Stimulated activated CD4-positive, alpha-beta T cell treated with anti-CD3 and anti-CD28 coated beads, Interleukin-15, amount 100 ng/mL, for 1 hour (primary cell): ENCODE measurements at places on chromosomes 16 and 17.

DNA sequence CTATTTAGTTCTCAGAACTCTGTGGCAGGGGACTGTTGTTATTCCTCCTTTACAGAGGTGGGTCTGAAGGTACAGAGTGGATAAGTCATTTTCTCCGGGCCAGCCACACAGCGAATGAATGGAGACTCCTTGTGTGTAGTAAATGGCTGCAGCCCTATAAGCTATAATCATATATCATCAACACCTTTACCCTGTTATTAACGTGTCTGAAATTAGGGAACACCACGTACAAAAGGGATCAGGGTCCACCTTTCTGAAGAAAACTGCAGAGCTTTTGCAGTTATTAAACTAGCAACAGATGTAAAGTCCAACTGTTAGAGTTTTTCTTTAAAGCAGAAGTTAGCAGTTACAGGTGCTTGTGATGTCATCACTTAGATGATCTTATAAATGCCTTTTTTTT, 696.7 kb downstream of the MAF start:
- DNase-seq, result no peak

DNA sequence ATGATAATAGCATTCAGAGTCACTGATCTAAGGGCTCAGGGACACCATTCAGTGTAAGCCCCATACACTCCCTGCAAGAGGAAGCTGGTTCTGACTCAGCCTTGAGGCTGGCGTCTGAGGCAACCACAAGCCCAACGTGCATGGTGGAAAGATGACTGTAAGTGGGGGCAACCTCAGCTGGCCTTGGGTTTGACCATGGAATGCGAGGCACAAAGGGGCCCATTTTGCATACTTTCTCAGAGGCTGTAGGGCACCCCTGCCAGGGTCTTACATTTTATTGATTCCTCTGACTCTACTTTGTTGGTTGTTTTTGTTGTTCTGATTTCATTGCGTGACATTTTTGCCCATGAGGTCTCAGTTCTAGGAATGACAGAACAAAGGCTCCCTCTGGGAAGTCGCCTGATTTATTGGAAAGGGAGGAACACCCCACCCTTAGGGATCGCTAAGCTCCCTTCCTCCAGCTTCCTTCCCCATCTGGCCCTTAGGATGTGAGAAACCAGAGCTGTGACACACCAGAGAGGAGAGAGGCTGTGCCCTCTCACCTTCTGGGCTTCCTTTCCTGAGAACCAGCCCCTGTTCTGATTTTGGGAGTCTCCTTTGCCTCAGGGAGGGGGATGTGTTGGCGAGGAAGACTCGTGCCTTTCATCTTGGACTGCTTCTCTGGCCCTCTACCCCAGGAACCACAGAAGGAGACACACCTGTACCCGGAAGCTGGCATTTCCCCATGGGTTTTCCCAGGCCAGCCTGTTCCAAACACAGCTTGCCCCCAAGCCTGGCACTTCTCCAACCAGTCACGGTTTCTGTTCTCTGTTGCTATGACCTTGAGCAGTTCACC, 5.6 kb upstream of the CIITA start:
- DNase-seq, result no peak

DNA sequence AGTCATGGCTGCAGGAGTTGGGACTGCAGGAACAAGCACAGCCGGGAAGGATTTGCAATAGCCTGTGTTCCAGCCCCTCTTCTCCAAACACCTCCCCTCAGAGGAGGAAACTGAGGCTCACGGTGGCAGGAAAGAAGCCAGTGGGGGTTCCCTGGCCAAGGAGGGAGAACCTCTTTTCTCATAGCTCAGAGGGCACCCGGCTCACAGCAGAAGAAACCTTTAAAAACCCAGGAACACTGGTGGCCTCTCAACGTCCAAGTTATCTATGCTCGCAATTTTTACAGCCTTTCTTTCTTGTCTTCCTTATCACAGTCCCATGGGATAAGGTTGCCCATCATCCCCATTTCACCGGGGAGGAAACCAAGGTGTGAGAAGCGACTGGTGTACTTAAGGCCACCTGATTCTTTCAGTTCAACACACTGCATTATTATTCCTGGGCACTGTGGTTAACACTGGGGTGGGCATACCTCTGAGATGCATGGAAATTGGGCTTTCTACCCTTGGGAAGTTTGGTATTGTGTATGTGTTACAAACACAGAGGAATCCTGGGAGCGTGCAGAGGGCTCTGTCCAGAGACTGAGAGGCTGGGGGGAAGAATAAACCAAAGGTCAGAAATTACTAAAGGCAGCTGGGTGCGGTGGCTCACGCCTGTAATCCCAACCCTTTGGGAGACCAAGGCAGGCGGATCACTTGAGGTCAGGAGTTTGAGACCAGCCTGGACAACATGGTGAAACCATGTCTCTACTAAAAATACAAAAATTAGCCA, 791 bp upstream of the ZNF629 start:
- no peak for DNase-seq

DNA sequence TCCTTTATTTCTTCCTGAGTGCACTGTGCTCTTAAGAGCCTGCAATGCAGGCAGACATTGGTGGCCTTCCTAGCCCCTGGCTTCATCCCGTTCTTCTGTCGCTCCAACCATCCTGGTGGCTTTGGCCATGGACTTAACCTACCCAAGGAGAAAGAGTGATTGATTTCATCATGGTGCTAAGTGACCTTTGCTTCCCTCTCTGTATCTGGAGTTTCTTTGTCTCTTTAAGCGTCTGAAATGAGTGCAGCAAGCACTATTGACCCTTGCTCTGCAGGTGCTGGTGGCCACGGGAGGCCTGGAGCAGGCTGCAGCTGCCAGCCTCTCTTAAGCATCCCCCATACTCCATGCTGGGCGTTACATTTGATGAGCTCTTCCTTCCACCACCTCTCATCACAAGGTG, 60.5 kb downstream of the RAP1GAP2 start:
- DNase-seq, result no peak

DNA sequence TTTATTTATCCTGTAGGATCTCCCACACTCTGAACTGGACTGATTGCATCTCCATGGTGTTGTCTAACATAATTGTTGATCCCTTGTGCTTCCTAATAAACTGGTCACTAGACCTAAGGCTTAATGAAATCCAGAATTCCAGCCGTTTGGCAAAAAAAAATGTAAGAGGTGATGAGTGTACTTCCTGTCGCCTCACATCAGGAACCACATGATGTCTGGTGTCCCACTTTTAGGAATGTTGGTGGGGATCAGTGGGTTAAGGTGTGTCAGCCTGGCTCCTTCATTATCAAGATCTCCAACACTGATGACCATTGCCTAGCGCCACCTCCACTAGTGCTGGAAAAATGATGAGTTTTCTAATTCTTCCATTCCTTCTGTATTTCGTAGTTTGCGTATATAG, 18.6 kb upstream of the LONP2 start:
- no peak for DNase-seq

- no peak for DNase-seq
Observed at GRCh38 chr16:85041219-85042166, 13.9 kb downstream of the KIAA0513 start.

- no peak for DNase-seq
Observed at GRCh38 chr17:50362661-50363060, 10.3 kb downstream of the MRPL27 start.

GRCh38 chr16:56357765-56358322, 67.5 kb downstream of the AMFR start:
- no peak for DNase-seq

DNA sequence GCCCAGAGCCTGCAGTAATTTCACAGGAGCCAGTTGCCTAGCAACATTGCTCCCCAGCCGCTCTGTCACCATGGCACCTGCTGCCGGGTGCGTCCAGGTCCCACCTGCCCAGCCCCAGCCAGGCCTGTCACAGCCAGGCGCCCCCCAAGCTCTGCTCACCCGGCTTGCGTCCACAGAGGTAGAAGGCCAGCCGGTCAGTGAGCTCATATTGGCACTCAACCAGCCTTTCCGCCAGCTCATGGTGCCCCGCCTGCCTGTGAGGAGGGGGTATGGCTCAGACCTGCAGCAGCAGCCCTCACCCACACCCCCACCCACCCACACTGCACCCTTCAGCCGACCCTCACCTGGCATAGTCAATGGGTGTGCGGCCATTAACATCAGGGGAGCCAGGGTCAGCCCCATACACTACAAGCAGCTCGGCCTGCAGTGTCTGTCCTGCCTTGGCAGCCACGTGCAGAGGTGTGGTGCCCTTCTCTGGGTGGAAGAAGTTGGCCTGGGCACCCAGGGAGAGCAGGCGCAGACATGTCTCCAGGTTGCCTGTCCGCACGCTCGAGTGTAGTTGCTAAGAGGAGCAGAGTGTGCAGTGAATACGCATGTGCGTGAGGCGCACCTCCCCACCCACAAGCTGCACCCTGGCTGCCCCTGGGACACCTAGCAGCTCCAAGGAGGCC, 7.7 kb downstream of the GIT1 start:
- DNase-seq, result no peak

GRCh38 chr16:56787167-56787566, 57.2 kb downstream of the NUP93 start:
- DNase-seq, result no peak

GRCh38 chr17:39551879-39552278, 55.8 kb downstream of the NEUROD2 start:
- DNase-seq, result no peak

- no peak for DNase-seq
Observed at GRCh38 chr17:34347063-34347462, 9.2 kb upstream of the CCL13 start.

- DNase-seq, result peak; percentile 80
Observed at GRCh38 chr17:29617481-29618271, 5.0 kb downstream of the CORO6 start.

DNA sequence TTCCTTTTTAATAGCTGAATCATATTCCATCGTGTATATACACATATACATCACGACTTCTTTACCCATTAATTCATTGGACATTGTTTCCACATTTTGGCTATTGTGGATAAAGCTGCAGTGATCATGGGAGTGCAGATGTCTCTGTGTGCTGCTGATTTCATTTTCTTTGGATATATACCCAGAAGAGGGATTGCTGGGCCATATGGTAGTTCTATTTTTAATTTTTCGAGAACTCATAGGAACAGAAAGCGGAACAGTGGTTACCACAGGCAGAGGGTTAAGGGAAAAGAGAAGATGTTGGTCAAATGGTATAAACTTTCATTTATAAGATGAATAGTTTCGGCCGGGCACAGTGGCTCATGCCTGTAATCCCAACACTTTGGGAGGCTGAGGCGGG, 187.4 kb upstream of the MYOCD start:
- no peak for DNase-seq

GRCh38 chr16:24749310-24749709, 19.9 kb downstream of the TNRC6A start:
- no peak for DNase-seq

DNA sequence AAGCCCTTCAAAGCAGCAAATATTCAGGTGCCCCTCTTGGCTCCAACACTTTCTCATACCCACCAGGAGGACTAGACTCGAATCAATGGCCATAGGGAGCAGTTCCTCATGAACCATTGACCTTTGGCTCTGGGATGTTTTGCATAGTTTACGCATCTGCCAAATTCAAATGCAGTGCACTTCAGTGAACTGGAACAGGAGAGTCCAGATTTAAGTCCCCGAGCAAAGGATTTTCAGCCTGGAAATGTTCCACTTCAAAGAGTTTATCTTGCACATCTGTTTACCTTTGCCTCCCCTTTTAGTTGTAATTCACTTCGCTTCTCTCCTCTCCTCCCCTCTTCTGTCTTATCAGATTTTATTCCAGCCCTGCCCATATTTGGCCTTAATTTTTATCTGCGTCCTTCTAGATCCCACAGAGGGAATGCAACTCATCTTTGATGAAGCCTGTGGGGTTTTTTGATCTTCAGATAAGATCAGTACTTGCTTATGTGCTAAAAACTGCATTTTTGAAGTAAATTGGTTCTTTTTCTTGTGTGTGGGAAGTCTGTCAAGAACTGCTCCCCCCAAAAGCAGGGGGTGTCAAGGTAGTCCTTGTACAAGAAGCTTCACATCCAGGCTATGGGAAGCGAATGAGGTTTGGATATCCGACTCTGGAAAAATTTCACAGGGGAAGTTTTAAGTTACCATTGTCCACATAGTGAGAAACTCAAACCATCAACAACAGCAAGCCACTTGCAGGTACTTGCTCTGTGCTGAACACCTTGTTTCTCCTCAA, 281.6 kb downstream of the RBFOX1 start:
- no peak for DNase-seq
